ENCODE measurements at places on chromosomes 16 and 17.
A peak's percentile ranks its signal among the peaks of the same experiment; 100 is the strongest.

- no peak for DNase-seq
Measured at GRCh38 chr17:35799942-35800341, 4.5 kb upstream of the MMP28 start.

DNA sequence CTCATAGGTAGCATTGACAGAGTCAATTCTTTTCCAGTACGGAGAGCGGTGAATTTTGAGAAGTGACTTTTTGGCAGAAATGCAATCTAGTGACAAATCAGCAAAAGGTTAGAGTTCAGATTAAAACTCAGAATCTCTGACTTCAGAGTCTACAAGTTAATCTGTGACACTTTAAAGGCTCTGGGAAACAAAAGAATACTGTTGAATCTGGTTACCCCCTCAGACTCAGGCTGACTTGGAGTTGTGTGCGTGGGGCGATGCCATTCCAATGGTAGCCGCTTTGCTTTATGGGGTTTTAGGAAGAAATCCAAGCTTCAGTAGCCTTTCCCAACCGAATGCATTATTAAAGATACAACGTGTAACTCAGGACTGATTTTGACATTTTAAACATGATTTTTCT, 118.2 kb downstream of the CDH13 start:
- no peak for DNase-seq

- DNase-seq: no peak
Measured at GRCh38 chr16:4385789-4386450, 14.3 kb downstream of the VASN start.

- no peak for DNase-seq
Measured at GRCh38 chr16:7997966-7998365, 592.3 kb downstream of the TMEM114 start.

DNA sequence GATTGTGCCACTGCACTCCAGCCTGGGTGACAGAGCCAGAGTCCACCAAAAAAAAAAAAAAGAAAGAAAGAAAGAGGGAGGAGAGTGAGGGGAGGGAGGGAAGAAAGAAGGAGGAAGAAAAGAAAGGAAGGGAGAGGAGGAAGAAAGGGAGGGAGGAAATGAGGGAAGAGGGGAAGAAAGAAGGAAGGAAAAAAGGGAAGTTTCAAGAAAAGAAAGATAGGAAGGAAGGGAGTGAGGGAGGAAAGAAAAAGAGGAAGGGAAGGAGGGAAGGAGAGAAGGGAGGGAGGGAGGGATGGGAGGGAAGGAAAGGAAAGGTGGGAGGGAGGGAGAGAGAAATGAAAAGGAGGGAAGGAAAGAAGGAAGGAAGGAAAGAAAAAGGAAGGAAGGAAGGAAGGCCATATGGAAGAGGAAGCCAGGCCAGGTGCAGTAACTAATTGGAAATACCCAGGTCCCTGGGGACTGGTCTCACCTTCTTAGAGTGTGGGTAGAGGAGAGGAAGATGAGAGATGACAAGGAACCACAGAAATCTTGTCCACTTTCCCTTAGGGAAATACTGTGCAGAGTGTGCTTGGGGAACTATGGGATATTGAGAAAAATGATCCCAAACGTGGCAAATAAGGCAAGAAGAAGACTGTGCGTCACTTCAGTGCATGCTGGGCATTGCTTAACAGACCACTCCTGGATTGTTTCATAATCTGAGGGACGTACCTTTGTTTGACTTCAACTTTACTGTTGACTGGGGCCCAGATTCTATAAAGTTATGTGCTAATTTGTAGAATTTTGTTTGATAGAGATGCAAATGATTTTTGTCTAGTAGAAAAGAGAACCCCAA, 15.1 kb upstream of the CSNK2A2 start:
- DNase-seq: no peak

DNA sequence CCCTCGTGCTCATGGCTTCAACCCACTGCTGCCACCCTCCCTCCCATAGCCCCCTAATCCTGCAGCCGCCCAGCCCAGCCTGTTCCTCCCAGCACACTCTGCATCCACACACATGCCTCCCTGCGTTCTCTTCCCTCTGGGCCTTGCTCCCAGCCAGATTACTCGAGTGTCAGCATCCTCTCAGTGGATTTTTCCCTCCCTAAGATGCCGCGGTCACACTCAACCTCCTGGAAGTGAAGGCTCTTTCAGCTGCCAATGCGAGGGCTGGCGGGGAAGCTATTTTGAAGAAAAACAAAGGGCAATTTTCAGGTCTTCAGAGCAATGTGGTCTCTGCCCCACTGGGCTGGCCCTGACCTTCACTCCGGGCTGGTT, 23.2 kb upstream of the CACNG5 start:
- no peak for DNase-seq

DNA sequence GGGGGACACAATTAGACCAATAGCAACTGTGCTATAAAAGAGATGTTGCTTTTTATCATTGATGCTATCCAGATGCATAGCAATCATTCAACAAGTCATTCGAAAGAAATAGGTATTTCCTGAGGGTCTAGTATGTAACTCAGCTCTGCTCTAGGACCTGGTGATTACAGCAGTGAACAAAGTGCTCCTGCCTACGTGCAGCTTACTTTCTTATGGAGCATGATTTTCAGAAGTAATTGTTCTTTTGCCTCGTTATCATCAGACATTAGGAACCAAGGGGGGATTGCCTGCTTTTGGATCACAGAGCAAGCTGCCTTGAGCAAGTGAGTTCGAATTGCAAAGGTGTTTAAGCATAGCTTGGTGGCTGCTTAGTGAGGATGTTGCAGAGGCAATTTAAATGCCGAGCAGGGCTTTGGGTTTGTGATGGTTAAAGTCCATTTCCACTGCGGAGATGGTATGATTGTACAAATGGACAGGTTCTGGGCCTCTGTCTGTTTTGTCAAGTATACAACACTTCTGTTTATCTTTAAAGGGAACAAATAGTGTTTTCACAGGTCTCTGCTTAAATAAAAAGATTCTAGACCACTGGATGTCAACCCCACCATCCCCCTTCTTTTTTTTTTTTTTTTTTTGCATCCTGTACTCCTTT, 41.5 kb downstream of the WWOX start:
- no peak for DNase-seq

GRCh38 chr17:40675905-40676304, 10.9 kb upstream of the KRT222 start:
- no peak for DNase-seq

GRCh38 chr17:4490637-4491061, 8.0 kb upstream of the SPNS2 start:
- no peak for DNase-seq

GRCh38 chr16:56972403-56973293, 10.9 kb downstream of the CETP start:
- no peak for DNase-seq

GRCh38 chr17:58329035-58329809, 627 bp upstream of the TSPOAP1 start:
- no peak for DNase-seq

- DNase-seq: peak; percentile 85
Measured at GRCh38 chr16:58024486-58025350, 836 bp upstream of the MMP15 start.

DNA sequence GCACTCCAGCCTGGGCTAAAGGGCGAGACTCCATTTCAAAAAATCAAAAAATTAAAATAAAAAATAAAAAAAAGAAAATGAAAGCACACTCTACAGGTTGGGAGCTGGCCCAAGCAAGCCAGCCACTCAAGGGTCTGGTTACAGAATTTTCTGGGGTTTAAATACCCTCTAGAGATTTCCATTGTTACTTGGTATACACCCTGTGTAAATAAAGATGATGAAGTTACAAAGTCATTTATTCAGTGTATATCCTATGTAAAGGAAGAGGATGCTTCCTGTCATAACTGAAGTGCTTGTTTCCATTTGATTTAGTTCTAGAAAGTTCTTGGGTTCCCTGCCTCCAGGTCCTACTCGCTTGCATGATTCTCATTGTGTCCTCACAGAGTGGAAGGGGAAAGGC, 79.9 kb upstream of the C17orf78 start:
- DNase-seq: no peak

GRCh38 chr16:7650431-7650830, 317.8 kb downstream of the RBFOX1 start:
- DNase-seq: no peak

GRCh38 chr17:61567045-61567802, 23.8 kb downstream of the NACA2 start:
- no peak for DNase-seq

- DNase-seq: peak; percentile 59
Measured at GRCh38 chr16:14196011-14196410, 124.9 kb downstream of the MRTFB start.

DNA sequence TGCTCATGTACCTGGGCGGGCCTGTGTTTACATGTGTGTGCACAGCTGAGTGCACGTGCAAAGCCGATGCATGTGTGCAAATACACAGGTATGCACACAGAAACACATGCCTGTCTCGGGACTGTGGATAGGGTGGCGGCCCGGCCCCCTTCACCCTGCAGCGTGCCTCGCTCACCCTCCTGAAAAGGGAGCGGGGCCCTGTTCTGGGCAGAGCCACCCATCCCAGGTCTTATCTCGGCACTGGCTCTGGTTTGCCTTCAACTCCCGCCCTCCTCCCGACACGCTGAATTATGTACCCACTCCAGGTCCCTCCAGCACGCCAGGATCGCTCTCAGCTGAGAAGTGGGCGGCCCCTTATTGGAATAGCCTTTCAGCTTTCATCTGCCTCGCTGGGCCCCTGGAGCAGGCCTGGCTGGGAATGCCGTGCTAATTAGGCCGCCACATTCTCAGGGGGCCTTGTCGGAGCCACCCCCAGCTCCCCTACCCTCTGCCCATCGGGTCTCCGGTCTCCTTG, 77.8 kb downstream of the RTN4RL1 start:
- DNase-seq: no peak

DNA sequence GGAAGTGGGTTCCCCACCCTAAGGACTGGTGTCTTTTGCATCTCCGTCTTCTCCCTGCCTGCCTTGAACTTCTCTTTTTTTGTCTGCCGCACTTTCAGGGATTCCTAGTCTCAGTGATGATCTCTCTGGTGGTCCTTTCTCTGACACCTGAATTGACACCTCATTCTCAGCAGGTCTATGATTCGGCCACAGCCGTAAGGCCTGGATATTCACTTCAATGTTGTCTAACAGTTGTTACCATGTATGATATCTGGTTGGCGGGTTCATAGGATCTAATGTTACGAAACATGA, 25.1 kb upstream of the SLC47A1 start:
- DNase-seq: peak; percentile 60

DNA sequence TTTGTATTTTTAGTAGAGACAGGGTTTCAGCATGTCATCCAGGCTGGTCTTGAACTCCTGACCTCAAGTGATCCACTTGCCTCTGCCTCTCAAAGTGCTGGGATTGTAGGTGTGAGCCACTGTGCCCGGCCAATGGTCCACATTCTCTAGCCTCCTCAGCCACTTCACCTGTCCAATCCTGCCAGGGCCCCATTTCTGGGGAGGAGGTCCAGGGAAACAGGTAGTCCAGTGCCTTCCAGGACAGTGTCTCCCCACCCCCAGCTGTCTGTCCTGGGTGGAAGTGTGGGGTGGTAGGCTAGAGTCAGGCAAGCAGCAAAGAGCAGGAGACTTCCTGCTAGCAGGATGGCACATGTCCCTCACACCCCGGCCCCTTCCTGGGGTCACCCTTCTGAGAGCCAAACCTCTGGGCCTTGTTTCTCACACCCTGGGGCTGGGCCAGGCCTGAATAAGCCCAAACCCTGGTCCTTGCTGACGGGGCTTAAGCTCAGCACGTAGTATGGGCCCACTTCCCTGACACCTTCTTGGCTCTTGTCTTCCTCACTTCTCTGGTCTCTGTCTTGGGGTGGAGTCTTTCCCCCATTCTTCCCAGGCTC, 5.0 kb downstream of the FHOD1 start:
- DNase-seq: no peak

GRCh38 chr16:25868706-25869370, 177.1 kb downstream of the HS3ST4 start:
- no peak for DNase-seq

DNA sequence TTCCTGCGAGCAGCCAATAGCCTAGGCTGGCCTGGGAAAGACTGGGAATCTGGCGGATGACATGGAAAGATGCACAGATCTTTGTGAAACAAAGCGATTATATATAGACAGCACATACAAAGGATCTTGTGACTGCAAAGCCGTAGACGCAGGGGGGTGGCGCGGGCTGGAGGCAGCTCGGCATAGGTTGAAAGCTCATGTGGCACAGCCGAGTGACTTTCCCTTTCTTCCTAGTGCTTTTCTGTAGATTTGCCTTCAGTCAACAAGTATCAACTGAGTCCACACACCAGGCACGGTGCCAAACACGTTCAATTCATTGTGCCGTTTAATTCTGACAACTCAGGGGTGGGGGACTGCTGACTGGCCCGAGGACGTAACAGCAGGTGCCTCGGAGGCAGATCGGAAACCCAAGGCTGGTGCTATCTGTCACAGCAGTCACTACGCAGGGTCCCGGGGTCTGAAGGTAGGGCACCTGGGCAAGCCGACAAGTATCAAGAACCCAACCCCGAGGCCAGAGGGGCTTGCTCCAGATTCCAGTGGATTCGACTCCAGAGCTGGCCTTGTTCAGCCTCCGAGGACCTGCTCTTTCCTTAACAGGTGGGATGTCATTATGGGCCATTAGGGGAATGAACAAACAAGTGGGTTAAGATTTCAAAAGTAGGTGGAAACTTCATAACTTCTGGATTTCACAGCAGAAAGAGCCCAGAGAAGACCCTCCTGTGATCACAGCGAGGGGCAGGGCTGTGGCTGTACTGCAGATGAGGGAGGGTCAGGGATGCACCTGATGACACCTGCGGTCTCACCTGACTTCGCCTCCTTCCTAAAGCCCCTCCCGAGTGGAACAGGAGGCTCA, 5.9 kb downstream of the PAM16 start:
- peak; percentile 76 for DNase-seq

GRCh38 chr17:71412803-71413202, 708.0 kb upstream of the SOX9 start:
- no peak for DNase-seq

DNA sequence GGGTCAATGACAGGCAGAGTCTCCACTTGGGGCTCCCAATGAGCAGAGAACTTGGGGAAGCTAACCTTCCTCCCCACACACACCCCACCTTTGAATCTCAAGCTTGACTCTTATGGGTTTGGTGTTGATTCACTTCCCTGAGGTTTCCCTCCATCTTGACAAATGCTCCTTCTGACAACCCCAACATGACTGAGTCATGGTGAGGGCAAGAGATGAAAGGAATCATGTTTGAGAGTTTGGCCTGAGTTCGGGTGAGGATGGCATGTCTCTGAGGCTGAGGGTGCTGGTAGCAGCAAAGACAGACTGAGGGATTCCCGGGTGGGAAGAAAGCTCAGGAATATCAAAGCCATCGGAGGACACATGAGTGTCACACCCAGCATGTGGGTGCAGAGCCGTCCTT, 18.7 kb downstream of the KRT9 start:
- DNase-seq: no peak

DNA sequence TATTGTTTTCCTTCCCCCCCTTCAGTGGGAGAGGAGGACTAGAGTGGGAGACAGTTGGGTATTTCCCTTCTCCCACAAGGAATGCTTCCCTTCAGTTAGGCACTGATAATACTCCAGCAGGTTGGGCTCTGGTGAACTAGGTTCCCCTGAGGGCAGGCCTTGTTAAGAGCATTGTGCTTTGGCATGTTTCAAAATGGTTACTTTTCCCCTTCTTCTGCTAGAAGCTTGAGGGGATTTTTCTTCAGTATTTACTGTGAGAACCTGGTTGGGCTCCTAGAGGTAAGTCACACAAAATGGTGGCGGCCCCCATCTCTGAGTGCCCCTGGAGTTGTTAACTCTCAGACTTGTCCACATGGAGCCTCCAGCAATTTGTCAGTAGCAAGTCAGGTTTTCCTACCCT, 156.2 kb downstream of the CYB561 start:
- no peak for DNase-seq

Measured in DMS53 (cell line).